ENCODE measurements at places on chromosomes 1 and 21.

DNA sequence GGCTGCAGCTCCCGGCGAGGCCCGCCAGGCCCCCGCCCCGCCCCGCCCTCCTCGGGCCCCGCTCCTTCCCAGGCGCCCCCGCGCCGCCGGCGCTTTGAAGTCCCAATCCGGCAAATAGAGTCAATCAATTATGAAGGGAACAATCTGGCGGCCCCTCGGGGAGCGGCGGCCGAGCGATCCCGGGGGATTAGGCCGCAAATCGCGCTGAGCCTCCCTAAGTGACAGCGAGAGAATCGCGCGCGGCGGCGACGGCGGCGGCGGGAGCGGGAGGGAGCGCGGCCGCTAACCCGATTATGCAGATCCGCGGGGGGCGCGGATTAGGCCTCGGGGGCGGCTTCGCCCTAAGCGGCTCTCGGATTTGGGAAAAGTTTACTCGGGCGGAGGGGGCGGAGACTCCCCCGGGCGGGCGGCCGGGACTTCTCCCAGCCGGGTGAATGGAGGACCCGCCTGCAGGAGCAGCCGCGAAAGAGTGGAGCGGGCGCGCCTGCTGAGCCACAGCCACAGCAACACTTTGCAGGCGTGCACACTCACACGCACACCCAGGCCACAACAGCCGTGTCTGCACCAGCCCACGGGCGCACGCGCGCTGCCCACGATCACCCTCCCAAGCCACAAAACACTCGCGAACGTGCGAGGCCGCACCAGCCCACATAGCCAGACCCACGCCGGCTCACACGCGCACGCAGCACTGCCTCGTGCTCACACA, 23.0 kb upstream of the DMBX1 start:
- DNase-seq, result no peak

GRCh38 chr1:89903550-89903949, 82.7 kb downstream of the LRRC8D start:
- no peak for DNase-seq

GRCh38 chr1:57832612-57833011, 408.8 kb upstream of the DAB1 start:
- DNase-seq, result no peak

- peak; percentile 66 for DNase-seq
Observed at GRCh38 chr21:27366646-27367235, 399.9 kb upstream of the ADAMTS5 start.

GRCh38 chr1:162301696-162302095, 75.0 kb downstream of the SPATA46 start:
- DNase-seq, result no peak

- no peak for DNase-seq
Observed at GRCh38 chr1:227845519-227845918, 30.0 kb downstream of the PRSS38 start.

GRCh38 chr1:74766579-74766978, 33.6 kb downstream of the TYW3 start:
- DNase-seq, result no peak
